ENCODE measurements at places on chromosomes 4 and X.
A peak's percentile ranks its signal among the peaks of the same experiment; 100 is the strongest.

- no peak for DNase-seq
Observed at GRCh38 chrX:16638533-16638932, 11.4 kb upstream of the S100G start.

- no peak for DNase-seq
Observed at GRCh38 chr4:26003056-26003455, 89.0 kb downstream of the SMIM20 start.

- no peak for DNase-seq
Observed at GRCh38 chr4:114677346-114677979, 78.9 kb downstream of the UGT8 start.

- no peak for DNase-seq
Observed at GRCh38 chr4:99754756-99755155, 61.9 kb upstream of the DAPP1 start.

- no peak for DNase-seq
Observed at GRCh38 chrX:20433388-20433775, 166.7 kb upstream of the RPS6KA3 start.

- DNase-seq, result no peak
Observed at GRCh38 chrX:35507701-35508100, 290.4 kb upstream of the MAGEB16 start.

DNA sequence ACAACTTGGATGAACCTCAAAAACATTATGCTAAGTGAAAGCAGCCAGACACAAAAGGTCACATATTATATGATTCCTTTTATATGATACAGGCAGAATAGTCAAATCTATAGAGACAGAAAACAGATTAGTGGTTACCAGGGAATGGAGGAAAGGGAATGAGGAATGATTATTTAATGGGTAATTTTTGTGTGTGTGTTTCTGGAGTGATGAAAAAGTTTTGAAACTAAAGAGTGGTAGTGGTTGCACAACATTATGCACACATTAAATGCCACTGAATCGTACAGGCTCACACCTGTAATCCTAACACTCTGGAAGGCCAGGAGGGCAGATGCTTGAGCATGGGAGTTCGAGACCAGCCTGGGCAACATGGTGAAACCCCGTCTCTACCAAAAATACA is 19.6 kb upstream of the SOD3 start:
- no peak for DNase-seq

DNA sequence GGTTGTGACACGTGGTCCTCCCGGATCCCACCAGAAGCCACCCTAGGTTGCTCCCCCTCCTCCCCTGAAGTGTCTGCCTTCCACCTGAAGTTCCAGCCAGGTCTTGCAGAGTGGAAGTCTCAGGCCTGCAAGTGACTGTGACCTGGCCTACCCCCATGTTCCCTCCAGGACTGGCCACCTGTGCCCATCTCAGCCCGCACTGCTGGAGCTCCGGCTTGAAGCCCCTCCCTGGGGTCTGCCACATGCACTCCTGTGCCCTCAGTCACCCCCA is 6.1 kb upstream of the HGFAC start:
- DNase-seq, result no peak

DNA sequence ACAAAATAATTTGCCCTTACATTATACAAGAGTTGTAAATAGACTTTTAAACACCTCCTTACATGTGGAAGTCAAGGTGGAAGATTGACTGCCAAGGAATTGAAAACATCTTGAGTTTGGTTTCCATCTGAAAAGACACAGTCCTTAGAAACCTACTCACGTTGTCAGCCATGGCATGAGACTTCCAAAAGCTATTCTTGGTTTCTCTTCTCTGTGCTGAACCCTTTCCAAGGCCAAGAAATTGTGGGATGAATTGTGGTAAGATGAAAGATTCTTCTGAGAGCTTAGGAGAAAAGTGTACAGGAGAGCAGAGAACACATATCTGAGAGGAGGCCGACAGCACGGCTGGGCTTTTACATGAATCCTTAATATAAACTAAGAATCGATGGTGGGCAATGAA is 370.0 kb downstream of the FBXW7 start:
- no peak for DNase-seq

DNA sequence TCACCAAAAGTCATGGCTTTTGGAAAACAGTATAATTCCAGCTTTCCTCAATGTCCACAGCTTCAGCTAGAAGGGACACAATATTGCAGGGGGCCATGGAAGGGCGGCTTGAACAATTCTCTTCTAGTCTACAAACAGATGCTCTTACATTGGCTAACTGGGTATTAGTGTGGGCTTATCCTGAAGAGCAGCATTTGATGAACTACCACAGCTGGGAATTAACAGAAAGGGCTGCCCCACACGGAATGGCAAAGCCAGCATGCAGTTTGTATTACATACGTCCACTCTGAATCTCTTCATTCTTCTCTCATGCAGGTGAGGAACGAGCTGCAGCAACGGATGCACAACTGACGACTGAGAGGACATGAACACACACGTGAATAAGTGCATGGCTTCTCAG is 13.0 kb upstream of the PDCL2 start:
- peak; percentile 55 for DNase-seq

DNA sequence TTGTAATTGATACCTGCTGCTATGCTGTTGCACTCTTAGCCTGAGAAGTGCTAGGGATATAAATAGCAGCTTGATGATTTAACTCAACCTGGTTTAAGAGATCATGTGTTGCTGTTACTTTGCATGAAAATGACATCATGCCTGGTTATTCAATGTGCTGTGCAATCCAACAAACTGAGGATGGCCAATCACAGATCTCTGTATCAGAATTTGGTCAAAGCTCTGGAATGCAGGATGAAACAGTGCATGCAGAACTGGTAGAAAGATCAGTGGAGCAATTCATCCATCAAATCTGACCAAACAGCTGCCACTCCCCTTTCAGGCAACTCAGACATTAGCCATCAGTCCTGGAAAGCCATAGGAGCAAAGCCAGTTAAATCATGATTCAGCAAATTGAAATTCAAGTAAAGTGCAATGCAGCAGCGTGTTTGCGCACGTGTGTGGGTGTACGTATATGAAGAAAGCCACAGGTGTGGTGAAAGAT is 160.3 kb upstream of the RASGEF1B start:
- DNase-seq, result no peak

DNA sequence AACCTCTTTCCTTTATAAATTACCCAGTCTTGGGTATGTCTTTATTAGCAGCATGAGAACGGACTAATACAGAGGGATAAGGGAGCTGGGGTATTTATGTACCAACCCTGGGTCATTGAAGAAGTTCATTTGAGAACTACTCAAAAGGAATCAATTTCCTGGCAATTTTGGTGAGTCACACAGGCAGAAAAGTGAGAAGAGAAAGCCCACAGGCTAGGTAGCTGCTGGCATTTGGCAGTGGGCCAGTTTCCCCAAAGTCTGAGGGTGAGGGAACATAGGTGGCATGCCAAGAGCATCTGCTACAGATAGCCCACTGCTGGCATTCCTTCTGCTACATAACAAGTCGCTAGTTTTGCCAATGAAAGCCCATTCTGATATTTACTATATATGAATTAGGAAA is 411.2 kb downstream of the MID1IP1 start:
- DNase-seq, result no peak

- peak; percentile 88 for DNase-seq
Observed at GRCh38 chrX:93673056-93673868, at the start of gene NAP1L3. Gene NAP1L3 (minus strand): TSS chrX:93673578. CDS start chrX:93673304, 274 bp downstream.

- no peak for DNase-seq
Observed at GRCh38 chr4:99846891-99847290, 30.3 kb downstream of the DAPP1 start.

GRCh38 chr4:82500435-82501153 is 61.2 kb downstream of the TMEM150C start:
- peak; percentile 18 for DNase-seq

DNA sequence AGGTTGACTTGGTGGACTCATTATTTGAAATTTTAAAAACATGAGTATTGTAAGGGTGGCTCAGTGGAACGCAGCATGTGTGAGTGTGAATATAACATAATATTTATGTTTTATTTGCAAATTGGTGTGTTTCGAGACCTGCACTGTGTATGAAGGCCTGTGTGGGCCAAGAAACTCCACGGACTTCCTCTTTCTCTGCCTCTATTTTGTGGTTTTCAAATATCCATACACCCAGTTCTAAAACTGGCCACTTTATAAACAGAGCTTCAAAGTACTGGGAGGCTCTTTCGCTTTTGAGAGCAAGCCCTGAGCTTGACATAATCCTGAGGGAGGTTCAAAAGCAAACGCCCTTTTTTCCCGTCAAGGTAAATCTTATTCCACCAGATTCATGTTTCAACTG is 187.7 kb downstream of the GPAT3 start:
- no peak for DNase-seq

DNA sequence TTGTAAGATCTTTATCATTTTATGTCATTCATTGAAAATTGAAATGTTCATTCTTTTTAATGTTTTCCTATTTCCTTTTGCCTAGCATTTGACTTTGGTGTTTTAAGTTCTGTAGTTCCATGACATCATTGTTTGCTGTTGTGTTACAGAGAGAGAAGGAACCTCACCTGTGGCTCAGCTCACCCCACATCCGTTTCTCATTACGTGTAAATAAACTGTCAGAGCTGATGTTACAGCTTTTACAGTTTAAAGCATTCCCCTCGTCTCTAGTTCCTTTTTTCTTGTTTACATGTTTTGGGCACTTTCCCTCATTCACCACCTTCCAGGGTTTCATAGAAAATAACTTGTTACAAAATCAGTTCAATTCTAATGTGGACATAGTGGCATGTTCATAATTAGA is 137.2 kb downstream of the FNIP2 start:
- no peak for DNase-seq

- no peak for DNase-seq
Observed at GRCh38 chr4:53050361-53050774, 188.3 kb downstream of the RASL11B start.

- no peak for DNase-seq
Observed at GRCh38 chr4:119130365-119131065, 5.1 kb upstream of the MYOZ2 start.

DNA sequence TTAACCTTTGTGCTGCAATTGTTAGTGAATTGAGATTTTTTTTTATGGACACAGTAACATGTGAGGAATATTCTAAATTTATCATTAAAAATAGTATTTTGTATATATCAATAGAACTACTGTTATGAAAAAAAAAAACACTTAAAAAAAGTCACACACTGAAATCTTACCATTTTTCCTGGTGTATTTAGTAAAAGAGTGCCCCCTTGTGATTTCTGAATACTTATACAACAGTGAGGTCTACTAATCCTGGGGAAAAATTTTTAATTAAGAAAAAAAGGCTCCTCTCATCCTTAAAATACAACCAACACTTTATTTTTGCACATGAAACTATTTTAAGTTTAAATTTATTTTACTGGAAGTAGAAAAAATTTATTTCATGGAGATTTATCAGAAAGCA is 56.4 kb upstream of the SPOCK3 start:
- no peak for DNase-seq

GRCh38 chr4:98514741-98515469 is 143.5 kb downstream of the TSPAN5 start:
- DNase-seq, result no peak

GRCh38 chr4:79030973-79031372 is 91.7 kb upstream of the PAQR3 start:
- no peak for DNase-seq

DNA sequence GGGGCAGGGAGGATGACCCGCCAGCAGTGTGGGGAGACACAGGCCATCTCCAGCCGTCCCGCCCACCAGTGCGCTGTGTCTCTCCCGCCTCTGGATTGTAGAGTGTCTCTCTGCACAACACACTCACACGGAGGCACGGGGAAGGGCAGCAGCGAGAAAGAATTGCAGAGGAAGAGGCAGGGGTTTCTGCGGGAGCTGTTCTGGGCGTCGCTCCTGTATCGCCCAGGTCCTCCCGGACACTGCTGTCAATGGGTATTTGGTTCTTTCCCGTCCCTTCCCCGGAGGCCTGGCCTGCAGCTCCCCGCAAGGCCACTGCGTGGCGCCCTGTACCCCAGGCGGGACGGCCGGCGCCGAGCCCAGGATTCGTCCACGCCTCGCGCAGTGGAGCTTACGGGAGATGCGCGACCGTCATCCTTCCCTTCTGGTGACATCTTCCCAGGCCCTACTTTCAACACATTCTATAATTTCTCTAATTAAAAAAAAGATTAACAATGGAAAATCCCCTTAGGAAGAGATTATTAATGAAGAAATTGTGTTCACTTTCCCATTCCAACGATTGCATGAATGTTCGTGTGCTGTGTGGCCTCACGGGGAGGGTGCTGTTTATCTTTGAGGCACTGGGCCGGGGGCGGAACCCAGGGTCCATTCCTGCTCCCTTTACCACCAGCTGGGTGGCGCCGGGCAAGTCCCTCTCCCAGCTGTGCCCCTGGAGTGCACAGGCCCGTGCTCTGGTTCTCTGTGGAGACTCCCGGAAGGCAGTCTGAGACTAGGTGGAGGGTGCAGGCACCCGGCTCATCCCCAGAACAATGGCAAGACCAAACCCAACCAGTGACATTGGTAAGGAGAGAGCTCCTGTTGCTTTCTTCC is 95.7 kb downstream of the CPZ start:
- DNase-seq, result no peak

DNA sequence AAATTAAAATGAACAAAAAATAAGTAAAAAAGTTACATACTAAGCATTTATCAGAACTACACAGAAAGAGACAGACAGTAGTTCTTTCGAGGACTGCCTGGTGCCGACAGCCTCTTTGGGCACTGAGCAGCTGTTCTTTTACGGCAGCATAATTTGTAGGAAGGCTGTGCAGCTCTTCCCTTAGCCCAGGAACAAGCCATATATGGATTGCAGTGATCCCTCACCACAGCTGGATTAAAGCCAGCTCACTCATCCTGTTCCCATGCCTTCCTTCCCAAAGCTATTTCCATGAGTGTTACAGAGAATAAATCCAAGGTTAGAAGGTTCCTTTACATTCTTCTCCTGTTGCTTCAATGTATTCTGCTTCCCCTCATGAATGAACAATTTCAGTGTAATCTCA is 71.7 kb downstream of the DDX60L start:
- peak; percentile 7 for DNase-seq

All from NCI-H524 treated with DMSO at 0.1 percent for 48 hours (cell line).